ENCODE measurements at places on chromosomes 16 and 17. TPM values are rescaled to one million over a fixed set of nuclear protein-coding genes. Genes with fewer than 3 reads are reported as not detected.

DNA sequence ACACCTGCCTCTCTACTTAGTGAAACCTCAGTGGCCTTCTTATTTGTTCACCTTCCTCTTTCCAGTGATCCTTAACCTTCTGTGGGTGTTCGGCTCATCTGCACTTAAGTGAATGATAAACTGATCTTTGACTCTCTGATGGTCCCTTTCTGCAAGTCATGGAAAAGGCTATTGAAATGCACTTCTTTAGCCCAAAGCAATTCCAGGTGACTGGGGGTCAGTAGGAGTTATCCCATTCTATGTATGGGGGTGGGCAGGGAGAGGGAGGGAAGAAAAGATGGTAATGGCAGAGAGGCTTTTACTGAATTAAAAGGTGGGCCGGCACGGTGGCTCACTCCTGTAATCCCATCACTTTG is 170.8 kb downstream of the RGS9 start:
- no peaks in the 10 kb centered on the region for H3K36me3 ChIP-seq
- no peak overlapping the region for H3K4me3 ChIP-seq
- no peaks in the 10 kb centered on the region for H3K4me1 ChIP-seq
- no peak overlapping the region for H3K27ac ChIP-seq

- no peaks in the 10 kb centered on the region for H3K36me3 ChIP-seq
- DNase-seq, result peak; percentile 79
- no peak overlapping the region for H3K27ac ChIP-seq
- H3K4me1 ChIP-seq, result peaks cover 11% of the 10 kb centered on the region
- H3K4me3 ChIP-seq, result peak overlapping the region; percentile 81
Observed at GRCh38 chr17:4738136-4739121, 1.2 kb upstream of the ZMYND15 start.

DNA sequence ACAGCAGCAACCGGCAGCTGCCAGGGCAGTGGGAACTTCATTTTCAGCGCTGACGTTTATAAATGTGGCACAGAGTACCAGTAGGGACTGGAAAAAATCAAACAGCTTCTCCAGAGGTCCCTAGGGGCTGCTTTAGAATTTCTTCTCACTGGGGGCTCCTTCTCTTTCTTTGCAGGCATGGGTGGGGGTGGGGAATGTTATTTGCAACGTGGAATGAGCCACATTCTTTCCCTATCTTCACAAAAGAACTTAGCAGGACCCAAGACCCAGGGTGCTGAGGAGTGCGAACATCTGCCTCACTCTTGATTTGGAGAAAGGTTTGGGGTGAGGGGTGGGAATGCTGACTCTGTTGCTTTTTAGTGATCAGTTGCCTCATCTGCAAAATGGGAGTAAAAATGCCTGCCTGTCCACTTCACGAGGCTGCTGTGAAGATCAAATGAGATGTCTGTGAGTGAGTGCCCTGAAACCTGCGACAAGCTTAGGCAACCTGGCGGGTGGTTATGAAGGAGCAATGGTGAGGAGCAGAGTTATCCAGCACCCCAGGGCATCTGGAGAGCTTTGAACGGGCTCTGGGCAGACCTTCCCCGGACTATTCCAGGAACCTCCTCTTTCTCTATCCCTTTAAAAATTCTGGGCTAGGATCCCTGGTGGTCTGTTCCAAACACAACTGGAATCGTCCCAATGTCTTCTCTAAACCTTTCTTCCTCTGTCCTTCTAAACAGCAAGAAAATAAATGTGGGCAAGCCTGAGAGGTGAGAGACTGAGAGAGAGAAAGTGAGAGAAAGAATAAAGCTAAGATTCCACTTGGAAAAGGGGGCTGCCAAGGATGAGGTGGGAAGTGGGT is 10.7 kb upstream of the PIPOX start:
- DNase-seq, result no peak
- no peak overlapping the region for H3K27ac ChIP-seq
- no peaks in the 10 kb centered on the region for H3K36me3 ChIP-seq

DNA sequence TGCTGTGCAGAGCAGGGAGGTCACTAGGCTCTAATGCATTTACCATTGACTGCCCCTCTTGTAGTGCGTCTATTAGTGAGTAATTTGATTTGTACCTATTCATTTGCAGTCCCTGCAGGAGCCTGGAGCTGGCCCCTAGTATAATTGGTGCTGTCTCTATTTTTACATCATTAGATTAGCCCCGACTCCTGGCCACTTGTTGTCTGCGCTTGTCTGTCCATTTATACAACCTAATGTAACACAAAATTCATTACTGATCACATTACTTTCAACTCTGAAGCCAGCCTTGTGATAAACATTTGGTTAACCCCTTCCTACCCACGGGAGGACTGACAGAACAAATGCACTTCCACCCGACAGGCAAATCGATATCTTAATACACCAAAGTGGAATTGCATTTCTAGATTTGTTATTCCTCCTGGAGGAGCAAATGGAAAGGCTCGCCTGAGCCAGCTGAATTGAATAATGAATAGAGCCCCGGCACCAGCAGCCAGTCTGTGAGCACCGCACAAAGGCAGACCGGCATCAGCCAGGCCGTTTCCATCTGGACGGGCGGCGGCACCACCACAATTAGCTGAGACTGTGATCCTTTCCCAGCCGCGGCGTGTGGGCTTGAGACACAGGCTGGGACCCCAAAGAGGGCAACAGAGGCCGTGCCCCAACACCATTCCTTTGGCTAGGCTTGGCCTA is 18.7 kb upstream of the TBX2 start:
- no peaks in the 10 kb centered on the region for H3K4me1 ChIP-seq
- H3K36me3 ChIP-seq, result no peaks in the 10 kb centered on the region
- peak; percentile 49 for DNase-seq
- H3K27me3 ChIP-seq, result no peaks in the 10 kb centered on the region

GRCh38 chr17:883586-883962 is 96.0 kb downstream of the NXN start:
- DNase-seq, result no peak
- no peak overlapping the region for H3K4me3 ChIP-seq
- H3K27ac ChIP-seq, result peak overlapping the region; percentile 70
- H3K36me3 ChIP-seq, result no peaks in the 10 kb centered on the region

- no peak for DNase-seq
- no peak overlapping the region for H3K4me3 ChIP-seq
- no peak overlapping the region for H3K27ac ChIP-seq
- H3K36me3 ChIP-seq, result no peaks in the 10 kb centered on the region
Observed at GRCh38 chr16:57629516-57630406, 1.3 kb downstream of the ADGRG1 start.

DNA sequence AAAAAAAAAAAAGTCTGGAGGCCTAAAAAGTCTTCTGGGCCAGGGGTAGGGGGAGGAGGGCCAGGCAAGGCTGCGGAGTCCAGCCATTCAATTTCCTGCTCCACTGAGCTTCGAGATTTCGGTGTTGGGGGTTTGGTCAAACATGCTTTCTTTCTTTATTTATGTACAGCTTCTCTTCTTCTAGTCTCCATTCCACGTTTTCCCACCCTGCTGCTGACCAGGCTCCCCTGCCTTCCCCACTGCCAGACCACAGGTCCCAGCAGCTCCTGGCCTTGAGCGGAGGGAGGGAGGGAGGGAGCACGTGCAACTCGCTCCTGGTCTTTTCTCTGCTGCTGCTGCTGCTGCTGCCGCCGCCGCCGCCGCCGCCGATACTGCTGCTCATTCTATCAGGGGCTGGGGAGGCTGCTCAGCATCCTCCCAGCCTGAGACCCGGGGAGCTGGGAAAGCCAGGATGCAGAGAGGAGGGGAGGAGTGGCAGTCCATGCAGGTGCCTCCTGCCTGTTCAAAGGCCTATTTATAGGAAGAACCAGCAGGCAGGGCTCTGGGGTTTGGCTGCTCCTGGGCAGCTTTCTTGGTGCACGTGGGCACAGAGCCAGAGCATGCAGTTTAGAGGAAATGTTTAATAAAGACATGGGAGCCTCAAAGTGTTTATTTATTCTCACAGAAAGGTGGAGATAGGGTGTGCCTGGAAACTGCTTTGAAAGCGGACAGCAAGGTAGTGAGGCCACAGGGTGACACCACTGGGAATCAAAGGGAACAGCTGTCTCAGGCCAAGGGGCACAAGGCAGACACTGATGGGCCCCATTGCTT is 23.4 kb upstream of the ZFHX3 start:
- H3K4me3 ChIP-seq, result no peak overlapping the region
- DNase-seq, result no peak
- no peaks in the 10 kb centered on the region for H3K36me3 ChIP-seq
- peaks cover 52% of the 10 kb centered on the region for H3K4me1 ChIP-seq
- H3K27ac ChIP-seq, result no peak overlapping the region

- no peak overlapping the region for H3K27ac ChIP-seq
- no peak for DNase-seq
- H3K36me3 ChIP-seq, result no peaks in the 10 kb centered on the region
- no peaks in the 10 kb centered on the region for H3K27me3 ChIP-seq
- H3K4me3 ChIP-seq, result no peak overlapping the region
Observed at GRCh38 chr17:38545531-38546225, 60.1 kb downstream of the SRCIN1 start.

GRCh38 chr16:55539049-55539448 is 27.4 kb upstream of the CAPNS2 start:
- no peaks in the 10 kb centered on the region for H3K36me3 ChIP-seq
- no peak for DNase-seq
- no peaks in the 10 kb centered on the region for H3K27me3 ChIP-seq
- no peaks in the 10 kb centered on the region for H3K4me1 ChIP-seq
- no peak overlapping the region for H3K4me3 ChIP-seq
- peak overlapping the region; percentile 48 for H3K27ac ChIP-seq

- H3K4me1 ChIP-seq, result no peaks in the 10 kb centered on the region
- H3K4me3 ChIP-seq, result no peak overlapping the region
Observed at GRCh38 chr17:51647826-51648225, 387.5 kb downstream of the UTP18 start.

DNA sequence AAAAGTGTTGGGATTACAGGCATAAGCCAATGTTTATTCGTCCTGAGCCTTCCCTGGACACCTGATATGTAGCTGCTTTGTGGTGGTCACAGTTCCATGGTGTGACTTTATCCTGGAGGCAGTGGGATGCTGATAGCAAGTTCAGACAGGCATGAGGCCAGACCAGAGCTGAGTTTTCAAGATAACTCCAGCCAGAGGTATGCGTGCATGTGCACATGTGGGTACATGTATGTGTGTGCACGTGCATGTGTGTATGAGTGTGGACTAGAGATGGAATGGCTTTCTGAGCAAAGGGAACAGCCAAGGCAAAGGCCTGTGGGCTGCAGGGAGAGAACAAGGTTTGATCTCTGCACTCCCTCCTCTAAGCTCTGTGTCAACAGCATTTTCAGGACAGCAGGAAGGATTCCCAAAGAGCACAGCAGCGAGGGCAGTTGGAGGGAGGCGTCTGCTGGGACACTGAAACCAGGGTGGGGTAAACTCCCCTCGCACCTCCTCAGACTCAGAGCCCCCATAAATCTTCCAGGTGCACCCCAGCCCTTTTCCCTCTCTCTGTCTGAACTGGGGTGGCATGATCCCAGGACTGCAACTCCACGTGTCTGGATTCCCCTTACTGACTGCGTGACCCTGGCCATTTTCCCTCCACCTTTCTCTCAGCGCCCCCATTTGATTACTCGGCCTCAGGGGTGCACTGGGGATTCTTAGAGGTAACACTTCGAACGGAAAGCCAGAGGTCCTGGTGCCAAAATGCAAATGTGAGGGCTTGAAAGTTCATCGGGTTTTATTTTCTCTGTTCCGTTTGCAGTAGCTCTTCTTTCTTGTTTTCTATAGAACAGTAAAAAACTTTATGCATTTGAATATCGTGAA is 15.3 kb downstream of the NLRC5 start:
- peaks cover 90% of the 10 kb centered on the region for H3K4me1 ChIP-seq
- H3K4me3 ChIP-seq, result no peak overlapping the region
- H3K36me3 ChIP-seq, result peaks cover 9% of the 10 kb centered on the region
- H3K27me3 ChIP-seq, result no peaks in the 10 kb centered on the region

- peaks cover 51% of the 10 kb centered on the region for H3K4me1 ChIP-seq
- peaks cover 32% of the 10 kb centered on the region for H3K36me3 ChIP-seq
- no peak overlapping the region for H3K27ac ChIP-seq
- no peak for DNase-seq
- H3K27me3 ChIP-seq, result no peaks in the 10 kb centered on the region
- peak overlapping the region; percentile 84 for H3K4me3 ChIP-seq
Observed at GRCh38 chr17:39450051-39450450, 1.0 kb downstream of the MED1 start.

DNA sequence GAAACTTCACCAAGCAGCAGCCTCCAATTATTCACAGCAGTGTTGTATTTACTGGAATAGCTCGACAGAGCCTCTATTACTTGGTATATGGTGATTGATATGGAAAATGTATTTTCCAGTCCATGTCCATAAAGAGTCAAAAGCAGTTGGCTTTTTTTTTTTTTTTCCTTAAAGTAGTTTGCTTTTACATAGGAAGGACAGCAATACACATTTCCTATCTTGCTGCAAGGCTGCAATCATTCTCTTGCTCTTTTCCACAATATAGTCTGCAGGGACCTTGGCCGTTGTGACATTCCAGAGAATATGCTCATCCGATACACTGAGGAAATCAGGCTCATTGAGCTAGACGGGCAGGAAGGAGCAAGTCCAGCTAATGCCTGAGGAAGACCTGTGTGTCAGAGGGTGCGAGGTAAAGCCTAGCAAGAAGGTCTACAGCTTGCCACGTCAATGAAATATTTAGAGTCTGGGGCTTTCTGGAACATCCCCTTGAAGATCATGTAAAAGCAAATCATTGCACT is 131.1 kb downstream of the ENGASE start:
- DNase-seq, result no peak
- H3K4me1 ChIP-seq, result no peaks in the 10 kb centered on the region
- H3K27me3 ChIP-seq, result peaks cover 25% of the 10 kb centered on the region
- H3K4me3 ChIP-seq, result no peak overlapping the region

GRCh38 chr16:11470676-11471415 is 115.9 kb downstream of the LITAF start:
- no peak overlapping the region for H3K4me3 ChIP-seq
- H3K27ac ChIP-seq, result no peak overlapping the region
- DNase-seq, result no peak
- no peaks in the 10 kb centered on the region for H3K4me1 ChIP-seq
- no peaks in the 10 kb centered on the region for H3K36me3 ChIP-seq

DNA sequence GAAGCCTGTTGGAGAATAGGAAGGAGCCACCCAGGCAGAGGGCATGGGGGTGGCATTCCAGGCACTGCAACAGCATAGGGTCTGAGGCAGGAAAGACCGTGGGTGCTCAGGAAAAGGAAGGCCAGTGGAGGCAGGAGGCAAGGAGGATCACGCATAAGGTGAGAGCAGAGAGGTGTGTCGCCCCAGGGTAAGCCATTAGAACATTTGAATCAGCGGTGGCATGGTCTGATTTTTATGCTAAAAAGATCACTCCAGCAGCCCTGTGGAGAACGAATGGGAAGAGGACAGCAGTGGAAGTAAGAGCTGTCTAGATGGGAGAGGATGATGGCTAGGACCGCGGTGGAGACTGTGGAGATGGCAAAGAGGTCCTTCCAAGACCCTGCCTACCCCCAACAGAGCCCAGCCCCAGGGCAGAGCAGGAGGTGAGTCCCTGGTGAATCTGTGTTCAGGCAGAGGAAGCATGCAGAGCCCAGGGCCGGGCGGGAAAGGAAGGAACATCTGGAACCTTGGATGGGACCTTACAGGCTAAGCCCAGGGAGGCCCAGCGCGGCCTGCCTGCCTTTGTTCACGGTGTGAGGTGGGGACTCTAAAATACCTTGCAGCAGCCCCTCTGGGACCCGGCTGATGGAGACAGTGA is 7.8 kb downstream of the LPO start:
- H3K4me3 ChIP-seq, result no peak overlapping the region
- H3K4me1 ChIP-seq, result peaks cover 5% of the 10 kb centered on the region
- H3K27me3 ChIP-seq, result no peaks in the 10 kb centered on the region
- DNase-seq, result no peak

ABCC12 gene
- not detected for total RNA-seq

ITGAD gene
- 15.8 TPM for total RNA-seq

ATF7IP2 gene
- 32.3 TPM for total RNA-seq

KCNH4 gene
- 0.52 TPM for total RNA-seq

CACNG5 gene
- total RNA-seq, result not detected
